RPMI7951 (cell line): ENCODE measurements at places on chromosomes 2 and 18. TPM values are rescaled to one million over a fixed set of nuclear protein-coding genes. Genes with fewer than 3 reads are reported as not detected.

Gene EGR4
- not detected in 2 replicates for total RNA-seq

Gene CENPA
- total RNA-seq, result 67.8 and 82.6 TPM in 2 replicates

DNA sequence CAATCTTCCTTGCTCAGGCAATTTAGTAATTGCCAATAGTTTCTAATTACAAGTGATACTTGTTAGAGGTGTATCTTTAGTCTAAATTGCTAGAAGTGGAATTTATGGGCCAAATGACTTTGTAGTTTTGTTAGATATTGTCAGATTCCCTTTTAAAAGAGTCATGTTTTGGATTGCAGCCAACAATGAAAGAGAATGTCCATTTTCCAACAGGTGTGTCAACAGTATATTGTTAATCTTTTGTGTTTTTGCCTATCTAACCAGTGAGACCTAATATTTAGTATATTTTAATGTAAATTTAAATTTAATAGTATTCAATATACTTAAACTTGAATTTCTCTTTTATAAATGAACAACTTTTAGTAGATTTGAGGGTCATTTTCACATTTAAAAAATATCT is 259.4 kb upstream of the ETAA1 start:
- no peak for DNase-seq

DNA sequence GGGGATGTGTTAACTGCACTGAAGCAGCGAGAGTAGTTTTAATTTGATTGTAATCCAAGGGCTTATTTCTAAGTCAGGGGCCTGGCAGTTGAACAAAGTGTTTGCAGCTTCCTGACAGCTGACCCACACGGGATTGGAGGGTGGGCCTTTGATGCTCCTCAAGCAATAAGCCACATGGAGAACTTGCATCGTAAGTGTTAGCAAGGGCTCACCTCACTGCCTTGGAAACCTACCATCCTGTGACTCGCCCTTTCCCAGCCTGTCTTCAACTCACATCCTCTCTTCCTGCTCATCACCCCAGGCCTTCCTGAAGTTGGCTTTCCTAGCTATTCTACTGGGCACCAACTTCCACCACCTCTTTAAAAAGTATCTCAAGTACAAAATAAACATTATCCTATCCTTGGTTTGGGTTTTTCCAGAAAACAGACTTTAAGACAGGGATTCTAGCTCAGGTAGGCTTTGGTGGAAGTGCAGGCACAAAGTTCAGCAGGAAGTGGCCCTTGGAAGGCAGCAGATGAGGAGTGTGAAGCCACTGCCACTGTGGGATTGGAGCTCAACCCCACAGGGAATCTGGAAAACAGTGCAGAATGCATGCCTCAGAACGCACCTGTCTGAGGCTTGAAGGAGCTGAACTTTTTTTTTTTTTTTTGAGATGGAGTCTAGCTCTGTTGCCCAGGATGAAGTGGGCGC is 31.6 kb downstream of the B3GNT2 start:
- DNase-seq, result peak; percentile 32

Gene SLC9A4
- total RNA-seq, result not detected in 2 replicates

Gene PLCL1
- 0.12 TPM in 1 of 2 replicates, not detected in the other for total RNA-seq

GRCh38 chr18:55672574-55673361 is 84.8 kb upstream of the TCF4 start:
- DNase-seq, result no peak

- DNase-seq, result peak; percentile 75
These were observed 13.7 kb upstream of the MMADHC start for GRCh38 chr2:149601141-149601796.

DNA sequence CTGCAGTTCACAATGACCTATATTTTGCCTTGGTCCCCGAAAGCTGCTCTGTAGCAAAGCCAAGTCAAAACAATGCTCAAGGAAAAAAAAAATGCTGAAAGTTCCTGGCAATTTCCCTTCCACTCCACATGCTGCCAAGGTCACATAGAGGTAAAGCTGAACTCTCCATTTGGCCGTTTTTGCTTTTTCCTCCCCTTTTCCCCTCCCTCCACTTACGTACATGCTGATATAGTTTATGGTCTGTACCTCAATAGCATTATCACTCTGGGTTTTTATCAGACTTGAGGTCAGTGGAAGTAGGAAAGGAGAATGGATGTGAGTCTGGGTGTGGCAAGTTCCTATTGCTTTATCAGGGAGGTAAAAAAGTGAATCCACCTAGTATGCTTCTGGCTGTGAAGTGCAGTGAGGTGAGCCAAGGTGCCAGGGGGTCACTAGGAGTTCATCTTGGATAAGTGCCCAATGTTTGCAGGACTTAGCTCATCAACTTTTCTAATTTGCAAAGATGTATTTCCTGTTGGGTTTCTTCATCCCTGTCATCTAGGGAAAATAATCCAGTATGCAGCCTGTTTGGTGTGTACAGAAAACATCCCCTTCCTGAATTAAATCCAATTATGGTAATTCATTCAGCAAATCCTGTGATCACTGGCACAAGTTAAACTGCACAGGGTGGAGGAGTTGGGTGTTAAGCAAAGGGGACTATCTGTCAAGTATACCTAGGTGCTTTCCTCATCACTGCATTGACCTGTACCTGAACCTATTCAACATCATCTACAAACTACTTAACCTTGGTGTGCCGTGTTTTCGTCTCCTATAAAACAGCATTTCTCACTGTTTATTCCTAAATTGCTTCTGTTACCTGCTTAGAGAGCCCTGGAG is 124.3 kb upstream of the CYP26B1 start:
- no peak for DNase-seq

Gene UGT1A5
- total RNA-seq, result not detected in 2 replicates

DNA sequence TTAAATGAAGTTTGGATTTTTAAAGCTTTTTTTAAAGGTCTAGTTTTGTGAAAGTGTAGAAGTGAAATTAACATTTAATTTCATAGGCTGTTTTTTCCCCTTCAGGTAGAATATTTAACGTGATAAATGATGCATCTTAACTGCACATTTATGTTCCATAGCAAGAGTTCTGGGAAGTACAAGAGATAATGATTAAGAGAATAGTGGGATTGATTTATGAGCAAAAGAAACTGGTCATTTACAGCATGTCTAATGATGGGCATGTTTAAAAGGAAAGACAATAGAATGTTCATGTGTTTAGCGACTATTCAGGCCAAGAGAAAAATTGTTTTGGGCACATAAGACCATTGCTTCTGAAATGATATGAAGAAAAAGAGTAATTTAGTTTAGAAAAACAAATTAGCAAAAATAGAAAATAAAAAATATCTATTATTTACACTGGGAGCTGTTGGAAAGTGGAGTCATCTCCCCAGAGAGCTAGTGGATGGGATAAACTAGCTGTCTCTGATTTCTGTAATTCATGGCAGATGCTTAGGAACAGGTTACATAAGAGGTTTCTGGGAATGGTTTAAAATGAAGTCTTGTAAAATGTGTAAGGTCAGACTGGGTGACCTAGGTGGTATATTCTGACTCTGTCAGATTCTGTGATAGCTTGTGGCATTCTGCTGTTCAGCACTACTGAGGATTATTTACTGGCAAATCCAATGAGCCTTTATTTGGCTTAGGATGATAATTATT is 60.7 kb downstream of the WDR7 start:
- DNase-seq, result no peak

- DNase-seq, result peak; percentile 12
These were observed 542 bp upstream of the RNF103 start for GRCh38 chr2:86624267-86624547.

GRCh38 chr2:166126007-166126639 is 1.7 kb downstream of the SCN1A start:
- DNase-seq, result no peak

DNA sequence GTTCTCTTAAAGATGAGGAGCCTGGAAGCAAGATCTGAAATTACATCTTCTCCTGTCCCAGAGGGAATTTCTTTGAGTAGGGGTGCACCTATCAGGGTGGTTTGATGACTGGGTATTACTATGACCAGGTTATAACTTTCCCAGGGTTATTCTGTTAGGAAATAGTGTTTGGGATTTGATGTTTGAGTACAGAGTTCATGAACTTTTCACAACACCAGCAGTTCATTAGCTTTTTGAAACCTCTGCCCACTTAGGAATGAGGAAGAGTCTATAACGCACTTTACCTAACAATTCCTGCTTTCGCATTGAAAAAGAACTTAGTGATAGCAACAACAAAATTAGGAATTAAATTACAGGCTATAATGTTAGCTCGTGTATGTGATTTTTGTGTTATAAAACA is 58.6 kb downstream of the ALMS1 start:
- no peak for DNase-seq

DNA sequence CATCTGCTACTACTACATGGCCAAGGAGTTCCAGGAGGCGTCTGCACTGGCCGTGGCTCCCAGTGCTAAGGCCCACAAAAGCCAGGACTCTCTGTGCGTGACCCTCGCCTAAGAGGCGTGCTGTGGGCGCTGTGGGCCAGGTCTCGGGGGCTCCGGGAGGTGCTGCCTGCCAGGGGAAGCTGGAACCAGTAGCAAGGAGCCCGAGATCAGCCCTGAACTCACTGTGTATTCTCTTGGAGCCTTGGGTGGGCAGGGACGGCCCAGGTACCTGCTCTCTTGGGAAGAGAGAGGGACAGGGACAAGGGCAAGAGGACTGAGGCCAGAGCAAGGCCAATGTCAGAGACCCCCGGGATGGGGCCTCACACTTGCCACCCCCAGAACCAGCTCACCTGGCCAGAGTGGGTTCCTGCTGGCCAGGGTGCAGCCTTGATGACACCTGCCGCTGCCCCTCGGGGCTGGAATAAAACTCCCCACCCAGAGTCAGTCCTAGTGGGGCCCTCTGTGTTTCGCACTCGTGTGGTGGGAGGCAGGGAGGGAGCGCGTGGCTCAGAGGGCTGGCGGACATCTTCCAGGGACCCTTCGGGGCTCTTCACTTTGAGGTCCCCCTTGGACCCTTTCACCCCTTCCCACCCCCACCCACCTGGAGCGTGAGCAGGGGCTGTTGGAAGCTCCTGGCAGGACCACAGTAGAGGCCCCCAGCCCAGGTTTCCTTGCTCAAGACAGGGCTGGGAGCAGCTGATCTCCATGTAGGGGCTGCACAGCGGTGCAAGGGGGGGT is 5.7 kb downstream of the GPR35 start:
- no peak for DNase-seq

GRCh38 chr2:13401312-13401711 is 684.6 kb downstream of the TRIB2 start:
- DNase-seq, result no peak

DNA sequence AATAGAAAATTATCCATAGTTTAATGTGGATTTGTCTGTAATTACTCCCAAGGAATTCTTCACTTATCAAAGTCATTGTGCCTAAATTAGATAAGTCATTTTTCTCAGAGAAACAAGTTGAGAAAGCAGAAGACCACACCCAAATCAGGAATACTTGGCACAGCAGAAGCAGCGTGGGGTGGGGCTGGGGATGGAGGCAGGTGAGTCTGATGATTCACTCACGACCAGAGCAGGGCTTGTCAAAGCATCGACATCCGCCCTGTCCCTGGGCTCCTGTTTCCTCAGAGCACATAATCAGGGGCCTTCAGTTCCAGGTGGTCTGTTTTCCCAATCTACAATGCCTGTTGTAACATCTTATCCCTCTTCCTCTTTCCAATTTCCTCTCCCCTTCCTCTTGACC is 31.5 kb upstream of the COLEC12 start:
- DNase-seq, result no peak
